ENCODE measurements at places on chromosomes 12 and 14.
A peak's percentile ranks its signal among the peaks of the same experiment; 100 is the strongest.

DNA sequence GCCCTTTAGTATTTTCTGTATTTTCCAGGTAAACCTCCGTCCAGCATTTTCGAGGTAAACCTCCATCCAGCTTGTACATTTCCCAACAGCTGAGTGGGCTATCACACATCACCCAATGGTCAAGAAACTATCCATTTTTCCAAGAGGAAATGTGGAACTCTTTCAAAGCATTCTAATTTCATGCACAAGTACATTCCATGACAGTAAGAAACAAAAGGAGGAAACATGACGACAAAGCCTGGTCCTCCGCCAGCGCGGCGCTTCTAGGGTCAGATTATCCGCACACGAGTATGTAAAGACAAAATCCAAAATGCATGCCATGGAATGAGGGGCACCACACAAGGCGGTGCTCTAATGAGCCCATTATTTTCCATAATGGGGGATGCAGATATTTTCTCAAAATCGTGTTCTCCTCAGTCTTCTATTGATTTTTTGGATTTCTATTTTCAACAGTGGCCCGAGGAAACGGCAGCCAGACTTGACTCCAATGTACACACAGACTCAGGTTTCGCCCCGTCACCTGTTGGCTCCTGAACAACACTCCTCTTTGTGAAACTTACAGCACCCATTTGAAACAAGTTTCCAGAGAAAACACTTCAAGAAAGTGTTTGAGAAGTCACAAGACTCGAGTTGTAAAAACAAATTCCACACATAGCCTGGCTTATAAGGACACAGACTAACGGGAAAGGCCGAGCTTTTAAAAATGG is 107.4 kb downstream of the PRICKLE1 start:
- DNase-seq = no peak

DNA sequence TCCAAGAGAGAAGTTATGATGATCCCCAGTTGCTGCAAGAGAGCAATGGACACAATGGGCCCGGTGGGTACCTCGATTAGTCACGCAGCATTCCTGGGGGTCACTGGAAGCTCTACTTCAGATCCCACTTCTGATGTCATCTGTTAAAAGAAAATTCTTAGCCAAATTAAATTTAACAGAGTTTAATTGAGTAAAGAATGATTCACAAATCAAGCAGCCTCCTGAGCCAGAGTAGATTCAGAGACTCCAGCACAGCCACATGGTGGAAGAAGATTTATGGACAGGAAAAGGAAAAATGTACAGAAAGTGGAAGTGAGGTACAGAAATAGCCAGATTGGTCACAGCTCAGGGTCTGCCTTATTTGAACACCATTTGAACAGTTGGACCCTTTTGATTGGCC is 107.5 kb downstream of the SPTSSA start:
- DNase-seq = no peak

DNA sequence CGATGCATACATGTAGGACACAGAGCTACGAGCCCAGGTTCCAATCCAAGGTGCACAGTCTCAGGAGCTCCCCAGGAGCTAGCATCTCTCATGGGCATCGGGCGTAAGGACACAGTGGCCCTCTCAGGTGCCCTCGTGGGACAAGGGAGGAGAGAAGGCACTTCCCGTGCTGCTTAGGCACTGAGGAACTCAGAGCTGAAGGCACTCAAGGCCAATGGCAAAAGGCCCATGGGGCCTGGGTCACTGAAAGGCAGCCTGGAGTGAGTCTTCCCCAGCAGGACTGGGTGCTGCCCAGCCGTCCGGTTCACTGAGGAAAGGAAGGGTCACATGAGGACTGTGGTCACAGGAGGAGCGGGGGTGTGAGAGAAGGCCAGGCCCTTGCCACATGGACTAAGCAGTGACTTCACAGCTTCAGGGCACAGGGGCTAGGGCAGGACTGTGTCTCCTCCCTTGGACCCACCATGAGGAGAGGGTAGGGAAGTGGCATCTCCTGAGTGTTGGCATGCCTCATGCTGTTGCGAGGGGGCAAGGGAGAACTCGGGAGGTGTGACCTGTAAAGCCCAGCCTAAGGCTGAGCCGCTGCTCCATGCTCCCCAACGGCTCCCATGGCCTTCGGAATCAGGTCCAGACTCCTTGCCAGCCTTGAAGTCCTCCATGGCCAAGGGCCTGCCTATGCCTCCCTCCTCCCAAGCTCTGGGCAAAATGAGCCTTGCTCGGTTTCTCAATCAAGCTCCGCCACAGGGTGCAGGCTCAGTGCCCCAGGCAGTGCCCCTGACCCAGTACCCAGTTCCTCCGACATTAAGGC is 51.8 kb downstream of the CHGA start:
- no peak for DNase-seq

DNA sequence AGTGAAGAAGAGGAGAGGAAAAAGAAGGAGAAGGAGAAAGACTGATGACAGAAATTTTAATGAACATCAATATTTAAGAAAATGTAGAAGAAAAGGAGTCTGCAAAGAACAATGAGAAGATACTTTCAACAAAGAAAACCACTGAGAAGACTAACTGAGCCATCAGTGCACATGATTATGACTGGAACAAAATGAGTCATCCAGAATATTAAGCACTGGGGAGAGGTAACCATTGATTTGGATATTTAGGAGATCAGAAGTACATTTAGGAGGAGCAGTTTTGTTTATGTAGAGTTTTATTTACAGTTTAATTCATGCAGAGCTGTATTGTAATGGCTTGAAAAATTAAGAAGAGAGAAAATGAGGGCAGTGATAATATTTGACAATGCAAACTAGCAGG is 159.1 kb downstream of the C12orf50 start:
- DNase-seq = peak; percentile 58

DNA sequence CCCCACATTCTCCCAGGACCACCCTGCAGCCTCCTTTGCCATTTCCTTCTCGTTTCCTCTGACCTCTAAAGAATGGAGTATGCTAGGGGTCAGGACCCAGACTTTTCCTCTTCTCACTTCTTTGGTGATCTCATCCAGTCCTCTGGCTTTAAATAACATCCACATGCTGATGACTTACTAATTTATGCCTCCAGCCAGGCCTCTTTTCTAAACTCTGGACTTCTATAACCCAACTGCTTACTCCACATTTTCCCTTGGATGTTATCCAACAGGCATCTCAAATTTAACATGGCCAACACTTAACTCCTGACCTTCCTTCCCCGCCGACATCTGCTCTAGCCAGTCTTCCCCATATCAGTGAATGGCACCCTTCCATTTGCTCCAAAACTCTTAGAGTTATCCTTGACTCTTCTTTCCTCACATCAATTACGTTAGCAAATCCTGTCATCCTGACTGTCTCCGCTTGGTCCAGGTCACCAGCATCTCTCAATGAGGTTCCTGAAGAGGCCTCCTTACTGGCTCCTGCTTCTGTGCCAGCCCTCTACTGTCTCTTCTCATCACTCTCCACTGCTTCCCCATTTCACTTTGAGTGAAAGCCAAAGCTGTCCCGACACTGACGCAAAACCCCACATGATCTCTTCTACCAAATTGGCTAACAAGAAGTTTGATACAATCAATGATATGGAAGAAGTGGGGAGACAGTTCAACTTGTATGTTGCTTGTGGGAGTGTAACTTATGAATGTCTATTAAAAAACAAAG is 42.7 kb downstream of the TMBIM6 start:
- DNase-seq = peak; percentile 85

DNA sequence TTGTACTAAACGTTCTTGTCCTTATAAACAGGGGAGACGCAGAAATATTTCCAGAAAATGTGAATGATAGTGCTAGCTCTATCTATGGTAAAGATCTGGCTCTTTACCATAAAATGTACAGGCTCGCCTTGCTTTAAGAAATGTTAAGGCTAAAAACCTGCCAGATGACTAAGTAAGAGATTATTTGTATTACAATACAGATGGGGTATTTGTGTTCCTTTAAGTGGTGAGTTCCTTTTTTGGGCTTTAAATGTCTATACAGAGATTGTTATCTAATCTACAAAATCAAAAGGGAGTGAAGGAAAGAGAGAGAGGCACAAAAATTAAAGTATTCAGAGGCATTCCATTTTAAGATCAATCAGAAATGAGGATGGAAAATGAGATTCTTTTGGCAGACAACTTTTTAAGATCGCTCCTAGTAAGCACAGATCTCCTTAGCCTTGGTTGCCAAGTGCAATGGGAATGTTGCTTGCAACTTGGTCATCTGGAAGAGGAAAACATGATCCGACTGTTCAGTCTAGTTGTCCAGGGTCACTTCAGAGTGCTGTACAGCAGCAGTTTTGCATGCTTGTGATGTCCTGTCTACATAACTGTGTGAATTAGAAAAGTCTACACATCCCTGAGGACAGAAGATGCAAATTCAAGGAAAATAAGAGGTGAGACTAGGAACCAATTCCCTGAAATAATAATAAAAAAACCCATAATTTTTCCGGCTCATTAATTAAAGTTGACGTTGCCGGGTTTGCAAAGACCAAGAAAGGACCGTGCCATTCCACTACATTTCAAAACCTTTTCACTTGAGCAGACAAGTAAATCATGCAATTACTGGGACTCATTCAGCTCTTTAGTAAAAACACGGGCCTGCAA is 380.8 kb downstream of the EGLN3 start:
- DNase-seq = no peak

DNA sequence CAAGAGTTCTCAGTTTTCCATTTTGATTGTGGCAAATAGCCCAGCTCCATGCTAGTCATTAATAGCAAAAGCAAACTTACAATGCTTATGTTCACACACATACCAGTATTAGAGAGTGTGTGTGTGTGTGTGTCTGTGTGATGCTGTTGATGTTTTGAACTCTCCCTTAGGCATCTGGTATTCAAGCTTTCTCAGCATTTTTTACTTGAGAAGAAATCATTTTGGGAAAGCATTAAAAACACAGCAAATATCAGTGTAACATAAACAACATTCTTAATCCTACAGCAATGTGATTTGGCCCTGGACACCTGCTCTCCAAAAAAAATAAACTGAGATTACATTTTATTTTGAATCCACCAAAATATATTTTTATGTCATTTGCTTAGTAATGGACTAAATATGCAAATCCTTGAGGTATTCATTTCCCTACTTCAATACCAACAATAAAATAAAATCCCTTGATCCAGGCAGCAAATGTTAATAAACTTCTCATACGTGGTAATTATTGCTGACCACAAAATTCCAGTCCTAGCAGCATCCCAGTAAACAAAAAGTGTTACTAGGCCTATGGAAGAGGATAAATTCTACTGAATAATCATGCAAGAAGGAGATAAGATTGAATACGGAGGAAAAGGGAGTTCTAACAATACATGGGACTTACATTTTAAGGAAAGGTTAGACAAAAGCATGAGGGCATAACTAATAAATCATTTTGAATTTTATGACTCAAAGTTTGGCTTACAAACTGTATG is 249.5 kb upstream of the CLEC14A start:
- peak; percentile 48 for DNase-seq

- no peak for DNase-seq
Observed at GRCh38 chr12:112380663-112381405, 1.4 kb downstream of the HECTD4 start.

GRCh38 chr14:68676511-68676943 is 116.3 kb downstream of the ZFP36L1 start:
- no peak for DNase-seq

GRCh38 chr12:132766380-132767085 is 4.9 kb upstream of the ANKLE2 start:
- no peak for DNase-seq

- DNase-seq = peak; percentile 76
Observed at GRCh38 chr12:106030210-106031071, 108.3 kb downstream of the NUAK1 start.

GRCh38 chr14:103613517-103613916 is 15.5 kb upstream of the KLC1 start:
- no peak for DNase-seq

DNA sequence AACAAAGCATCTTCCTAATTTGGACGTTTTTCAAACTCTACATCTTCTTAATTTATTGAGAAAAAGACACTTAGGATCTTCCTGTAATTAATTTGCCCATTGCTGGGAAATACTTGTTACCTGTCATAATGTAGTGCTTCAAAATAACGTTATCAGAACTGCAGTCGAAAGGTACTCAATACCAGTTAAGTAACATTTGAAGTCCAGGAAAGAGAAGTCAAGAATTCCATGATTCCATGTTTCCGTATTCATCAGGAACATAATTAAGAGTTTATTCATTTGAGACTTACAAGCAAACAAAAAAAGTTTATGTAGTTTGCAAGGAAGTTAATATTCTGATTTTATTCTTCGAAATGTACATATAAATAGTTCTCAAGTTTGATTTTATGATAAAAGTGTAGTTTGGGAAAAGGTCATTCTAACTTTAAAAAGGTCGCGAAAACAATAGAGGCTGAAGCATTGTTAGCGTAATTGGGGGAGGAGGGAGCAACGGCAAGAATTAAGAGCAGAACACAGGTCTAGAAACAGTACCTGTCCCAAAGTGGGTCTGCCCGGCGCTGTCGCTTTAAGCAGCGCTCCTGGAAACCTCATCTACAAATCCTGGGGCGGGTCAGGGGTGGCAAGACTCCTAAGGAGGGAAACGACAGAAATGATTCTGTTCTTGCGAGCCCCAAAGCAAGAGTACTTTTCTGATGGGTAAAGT is 1.2 kb upstream of the KCNMB4 start:
- DNase-seq = no peak

- no peak for DNase-seq
Observed at GRCh38 chr12:92640691-92641090, 62.1 kb upstream of the PLEKHG7 start.

DNA sequence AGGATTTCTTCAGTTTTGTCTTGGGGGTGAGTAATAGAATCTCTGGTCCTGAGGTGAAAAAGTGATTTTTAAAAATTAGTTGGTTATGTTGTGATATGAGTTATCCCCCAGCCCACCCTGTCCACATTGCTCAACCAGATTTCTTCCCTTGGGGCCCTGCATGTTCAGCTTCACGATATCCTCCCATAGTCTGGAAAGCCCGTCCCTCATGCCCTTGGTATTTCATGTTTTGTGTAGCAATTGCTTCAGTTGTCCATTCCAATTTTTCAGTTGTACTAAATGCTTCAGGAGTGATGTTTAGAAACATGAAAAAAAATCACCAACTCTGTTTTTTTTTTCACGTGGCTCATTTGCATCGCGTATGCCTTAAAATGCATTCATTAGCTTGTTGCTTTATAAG is 17.5 kb upstream of the BICD1 start:
- no peak for DNase-seq

DNA sequence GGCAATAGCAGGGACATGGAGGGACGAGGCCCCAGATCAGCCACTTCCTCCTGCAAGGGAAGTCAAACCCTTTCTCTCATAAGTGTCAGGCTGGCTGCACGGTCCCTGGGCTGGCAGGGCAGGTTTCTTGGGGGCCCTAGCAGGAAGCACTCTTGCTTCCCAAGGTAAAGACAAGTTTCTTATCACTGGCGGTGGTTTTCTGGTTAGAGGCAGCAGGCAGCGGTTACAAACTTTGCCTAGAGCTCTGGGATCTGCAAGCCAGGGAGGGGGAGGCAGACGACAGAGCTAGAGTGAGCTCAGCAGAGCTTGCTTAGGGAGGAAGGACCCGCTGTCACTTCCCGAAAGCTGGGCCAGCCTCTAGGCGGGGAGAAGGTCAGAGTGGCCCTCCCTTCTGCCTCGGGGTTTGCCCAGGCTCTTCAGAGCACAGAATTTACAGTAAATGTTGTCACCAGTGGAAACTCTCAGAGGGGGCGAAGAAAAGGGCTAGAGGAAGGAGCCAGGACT is 20.4 kb downstream of the BATF start:
- no peak for DNase-seq

- DNase-seq = no peak
Observed at GRCh38 chr14:100362311-100362927, 39.3 kb downstream of the SLC25A47 start.

GRCh38 chr14:52422650-52423356 is 108.7 kb downstream of the PTGER2 start:
- DNase-seq = peak; percentile 6

Data from HCEC 1CT (cell line).